ENCODE measurements at places on chromosomes 2 and 18. TPM values are rescaled to one million over a fixed set of nuclear protein-coding genes. Genes with fewer than 3 reads are reported as not detected.

Gene STRADB
- total RNA-seq: 57.8 TPM

DNA sequence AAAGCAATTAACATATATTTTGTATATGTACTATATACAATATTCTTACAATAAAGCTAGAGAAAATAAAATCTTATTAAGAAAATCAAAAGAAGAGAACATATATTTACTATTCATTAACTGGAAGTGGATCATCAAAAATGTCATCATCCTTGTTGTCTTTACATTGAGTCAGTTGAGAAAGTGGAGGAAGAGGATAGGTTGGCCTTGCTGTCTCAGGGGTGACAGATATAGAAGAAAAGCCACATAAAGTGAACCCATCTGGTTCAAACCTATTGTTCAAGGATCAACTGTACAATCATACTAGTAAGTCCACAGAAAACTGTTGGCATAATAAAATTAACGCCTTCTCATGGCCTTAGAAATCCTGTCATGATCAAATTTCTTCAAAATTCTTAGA is 26.6 kb downstream of the SESTD1 start:
- H3K4me1 ChIP-seq: no peaks in the 10 kb centered on the region
- H3K27me3 ChIP-seq: no peaks in the 10 kb centered on the region
- no peak overlapping the region for H3K27ac ChIP-seq
- no peak for DNase-seq
- H3K4me3 ChIP-seq: no peak overlapping the region

DNA sequence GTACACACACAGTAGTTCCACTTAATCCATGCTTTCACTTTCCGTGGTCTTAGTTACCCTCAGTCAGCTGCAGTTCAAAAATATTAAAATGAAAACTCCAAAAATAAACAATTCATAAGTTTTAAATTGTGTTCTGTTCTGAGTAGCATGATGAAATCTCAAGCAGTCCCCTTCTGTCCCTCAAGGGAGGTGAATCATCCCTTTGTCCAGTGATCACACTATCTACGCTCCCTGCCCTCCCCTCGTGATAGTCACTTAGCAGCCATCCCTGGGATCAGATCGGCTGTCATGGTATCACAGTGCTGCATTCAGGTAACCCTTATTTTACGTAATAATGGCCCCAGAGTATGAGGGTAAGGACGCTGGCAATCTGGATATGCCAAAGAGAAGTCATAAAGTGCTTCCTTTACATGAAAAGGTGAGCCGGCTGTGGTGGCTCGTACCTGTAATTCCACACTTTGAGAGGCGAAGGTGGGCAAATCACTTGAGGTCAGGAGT is 5.8 kb upstream of the RTN4 start:
- no peaks in the 10 kb centered on the region for H3K36me3 ChIP-seq
- H3K27ac ChIP-seq: no peak overlapping the region
- no peak overlapping the region for H3K4me3 ChIP-seq
- no peak for DNase-seq
- H3K27me3 ChIP-seq: no peaks in the 10 kb centered on the region
- no peaks in the 10 kb centered on the region for H3K4me1 ChIP-seq

GRCh38 chr18:58161659-58162058 is 117.6 kb downstream of the NEDD4L start:
- no peak for DNase-seq
- H3K36me3 ChIP-seq: no peaks in the 10 kb centered on the region
- H3K27me3 ChIP-seq: no peaks in the 10 kb centered on the region
- H3K27ac ChIP-seq: no peak overlapping the region
- H3K4me3 ChIP-seq: no peak overlapping the region
- no peaks in the 10 kb centered on the region for H3K4me1 ChIP-seq

DNA sequence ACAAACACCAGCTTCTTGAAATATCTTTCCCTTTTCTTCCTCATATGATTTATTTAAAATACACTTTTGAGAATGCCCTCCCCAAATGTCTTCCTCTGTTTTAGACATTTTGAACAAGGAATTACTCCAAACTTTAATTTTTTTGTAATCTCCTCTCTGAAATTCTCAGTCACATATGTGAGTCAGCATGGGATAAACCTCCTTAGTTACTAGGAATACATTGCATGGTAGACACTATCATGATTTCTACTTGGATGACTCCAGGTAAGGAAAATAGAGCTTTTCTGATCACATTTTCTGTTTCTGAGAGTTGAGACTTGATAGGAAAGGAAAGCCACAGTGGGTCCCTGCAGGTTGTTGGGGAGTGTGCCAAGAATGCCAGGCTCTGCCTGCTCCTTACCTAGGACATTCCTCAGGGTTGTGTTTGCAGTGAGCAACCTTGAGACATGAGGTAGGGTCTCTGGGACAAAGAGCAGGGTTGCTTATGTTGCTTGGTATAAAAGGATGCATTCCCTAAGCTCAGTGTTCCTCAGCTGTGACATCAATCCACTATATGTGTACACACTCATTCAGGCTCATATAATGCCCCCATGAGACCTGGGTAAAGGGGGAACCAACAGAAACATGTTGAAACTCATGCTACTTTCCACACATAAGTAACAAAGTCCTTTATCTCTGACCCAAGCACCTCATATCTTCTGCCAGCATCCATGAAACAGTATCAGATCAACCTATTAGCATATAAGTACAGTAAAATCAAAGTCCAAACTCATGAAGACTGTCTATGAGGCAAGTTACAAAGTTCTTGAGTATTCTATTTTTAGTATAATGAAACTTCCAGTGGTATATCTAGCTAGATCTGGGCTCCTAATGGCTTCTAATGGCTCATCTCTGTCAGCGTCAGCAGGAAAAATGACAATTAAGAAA is 112.8 kb upstream of the SCN1A start:
- no peaks in the 10 kb centered on the region for H3K36me3 ChIP-seq
- H3K27ac ChIP-seq: no peak overlapping the region
- DNase-seq: no peak
- no peaks in the 10 kb centered on the region for H3K27me3 ChIP-seq

All from fibroblast of lung (primary cell).